ENCODE measurements at places on chromosomes 11 and 22.

GRCh38 chr22:26479043-26479791 lies 4.4 kb downstream of the HPS4 start:
- DNase-seq, result no peak

DNA sequence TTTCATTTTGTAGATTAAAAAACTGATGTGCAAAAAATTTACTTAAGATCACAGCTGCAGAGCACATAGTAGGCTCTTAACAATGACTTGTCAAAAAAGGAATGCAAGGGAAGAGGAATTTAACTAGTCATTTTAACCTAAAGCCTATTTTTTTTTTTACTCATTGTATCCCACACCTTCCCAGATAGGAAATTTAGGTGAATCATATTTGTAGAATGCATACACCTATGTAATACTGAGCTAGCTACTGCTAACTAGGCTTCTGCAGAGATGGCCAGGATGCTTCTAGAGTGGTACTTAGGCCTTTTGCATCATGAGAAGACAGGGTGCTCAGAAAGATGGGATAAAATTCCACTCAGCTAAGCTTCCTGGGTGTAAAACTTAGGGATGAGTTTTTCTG lies 387.3 kb downstream of the AASDHPPT start:
- no peak for DNase-seq

DNA sequence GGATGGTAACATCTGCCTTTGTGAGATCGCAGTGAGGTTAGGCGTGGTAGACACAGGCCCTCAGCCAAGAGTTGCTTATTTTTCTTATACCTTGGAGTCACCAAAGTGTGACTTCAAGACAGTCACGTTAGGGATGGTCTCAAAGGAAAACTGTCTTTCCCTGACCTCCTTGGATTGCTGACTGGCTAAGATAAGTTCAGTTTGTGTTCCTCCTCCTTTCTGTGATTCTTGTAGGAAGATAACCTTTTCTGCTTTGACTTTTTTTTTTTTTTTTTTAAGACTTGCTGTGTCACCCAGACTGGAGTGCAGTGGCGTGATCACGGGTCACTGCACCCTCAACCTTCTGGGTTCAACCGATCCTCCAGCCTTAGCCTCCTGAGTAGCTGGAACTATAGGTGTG lies 23.1 kb downstream of the TAB1 start:
- DNase-seq, result no peak

GRCh38 chr11:130215531-130216220 lies 56.1 kb downstream of the ST14 start:
- DNase-seq, result no peak

- DNase-seq, result no peak
Observed at GRCh38 chr22:33921525-33922348, 1.5 kb upstream of the LARGE1 start.

DNA sequence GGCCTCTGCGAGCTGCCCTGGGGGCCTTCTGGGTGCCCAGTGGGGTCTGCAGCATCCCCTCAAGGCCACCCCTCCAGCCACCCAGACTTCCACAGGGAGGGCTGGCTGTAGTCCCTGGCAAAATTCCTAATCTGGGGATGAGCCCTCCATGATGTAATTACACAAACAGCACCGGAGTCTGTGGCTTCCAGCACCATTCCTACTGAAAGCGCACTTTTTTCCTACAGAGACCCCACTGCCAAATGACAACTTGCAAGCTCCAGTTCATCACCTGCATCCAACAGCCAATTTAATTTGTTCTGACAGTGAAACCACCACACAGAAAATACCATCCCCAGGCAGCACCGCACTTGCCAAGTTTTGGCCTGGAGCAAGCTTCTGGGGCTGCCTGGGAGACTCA lies 70.4 kb downstream of the TRMU start:
- DNase-seq, result no peak

- DNase-seq, result no peak
Observed at GRCh38 chr22:39524753-39525657, 4.6 kb downstream of the ATF4 start.

DNA sequence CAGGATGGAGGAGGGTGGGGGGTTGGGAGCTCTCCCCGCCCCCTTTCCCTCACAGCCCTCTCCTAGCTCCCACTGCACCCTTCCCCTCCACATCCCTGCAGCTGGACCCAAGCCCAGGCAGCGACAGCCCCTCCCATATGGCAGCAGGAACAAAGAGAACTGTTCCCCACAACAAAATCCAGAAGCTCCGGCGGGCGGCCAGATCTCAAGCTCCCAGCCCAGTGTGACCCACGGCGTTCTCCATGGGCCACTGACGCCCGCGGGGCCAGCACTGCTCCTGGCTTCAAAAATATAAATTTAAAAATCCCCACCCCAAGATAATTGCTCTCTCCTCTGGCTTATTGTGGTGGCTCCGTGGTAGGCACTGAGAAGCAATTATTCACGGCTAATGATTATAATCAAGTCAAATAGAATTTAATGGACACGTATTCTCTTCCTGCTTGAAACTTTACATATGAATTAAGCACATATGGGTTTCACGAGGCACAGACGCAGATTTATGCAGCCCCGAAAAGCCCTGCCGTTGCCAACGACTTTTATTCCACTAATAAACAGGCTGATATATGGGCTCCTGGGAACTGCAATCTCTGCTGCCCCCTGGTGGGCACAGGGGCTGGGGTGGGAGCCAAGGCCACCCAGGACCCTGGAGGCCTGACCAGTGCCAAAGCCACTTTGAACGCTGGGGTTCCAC lies 17.5 kb downstream of the MACROD1 start:
- DNase-seq, result peak; percentile 43

DNA sequence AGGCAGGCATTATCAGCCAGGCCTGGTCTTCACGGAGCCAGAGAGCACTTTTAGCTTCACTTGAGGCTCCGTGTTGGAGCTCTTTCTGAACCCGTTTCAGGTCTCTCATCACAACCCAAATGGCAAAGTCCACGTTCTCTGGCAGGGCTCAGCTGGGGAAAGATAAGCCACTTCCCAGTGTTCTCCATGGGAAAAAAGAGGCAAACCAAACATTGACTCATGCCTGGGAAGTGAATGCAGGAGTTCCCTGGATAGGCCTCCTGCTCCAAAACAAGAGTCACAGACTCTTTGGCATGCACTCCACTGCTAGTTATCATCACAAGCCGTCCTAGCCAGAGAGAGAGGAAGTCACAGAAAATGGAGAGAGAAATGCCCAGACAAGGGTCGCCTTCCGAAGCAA lies 11.6 kb downstream of the OPCML start:
- no peak for DNase-seq

DNA sequence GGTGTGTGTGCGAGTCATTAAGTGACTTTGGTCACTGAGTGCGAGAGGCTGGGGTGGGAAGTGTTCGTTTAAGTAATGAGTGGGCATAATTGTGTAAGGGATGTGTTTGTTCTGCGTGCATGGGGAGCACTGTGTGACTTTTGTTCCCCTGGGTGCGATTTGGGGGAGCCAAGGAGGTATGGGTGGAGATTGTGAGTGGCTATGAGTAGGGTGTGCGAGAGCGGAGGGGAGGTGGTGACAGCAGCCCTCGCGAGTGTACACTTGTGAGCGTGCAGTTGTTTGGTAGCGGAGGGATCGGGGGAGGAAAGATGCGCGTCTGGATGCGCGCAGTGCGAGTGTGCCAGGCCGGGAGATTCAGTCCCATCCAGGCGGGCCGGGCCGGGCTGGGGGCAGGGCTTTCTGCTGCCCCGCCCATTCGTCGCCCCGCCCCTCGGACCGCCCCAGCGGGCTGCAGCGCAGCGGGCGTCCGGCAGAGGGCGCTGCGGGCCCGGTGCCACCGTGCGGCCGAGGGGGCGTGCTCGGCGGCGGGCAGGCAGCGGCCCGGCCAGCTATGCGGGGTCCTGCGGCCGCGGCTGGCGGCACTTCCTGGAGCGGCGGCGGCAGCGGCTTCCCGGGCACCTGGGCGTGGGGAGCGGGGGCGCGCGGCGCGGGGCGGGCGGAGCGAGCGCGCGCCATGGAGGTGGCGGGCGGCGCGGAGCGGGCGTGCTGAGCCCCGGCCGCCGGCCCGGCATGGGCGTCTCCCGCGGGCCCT lies at the start of gene DGKZ:
DGKZ (plus strand) TSS at position 578 of the 751 bp plus-strand sequence. CDS start 197 bp downstream, outside the sequence.
- DNase-seq, result peak; percentile 79

GRCh38 chr11:62431171-62431901 lies 12.5 kb downstream of the SCGB1A1 start:
- no peak for DNase-seq
